ENCODE measurements at places on chromosomes 3 and 15.

GRCh38 chr3:50140990-50141389 lies 14.1 kb upstream of the SEMA3F start:
- no peak for DNase-seq

DNA sequence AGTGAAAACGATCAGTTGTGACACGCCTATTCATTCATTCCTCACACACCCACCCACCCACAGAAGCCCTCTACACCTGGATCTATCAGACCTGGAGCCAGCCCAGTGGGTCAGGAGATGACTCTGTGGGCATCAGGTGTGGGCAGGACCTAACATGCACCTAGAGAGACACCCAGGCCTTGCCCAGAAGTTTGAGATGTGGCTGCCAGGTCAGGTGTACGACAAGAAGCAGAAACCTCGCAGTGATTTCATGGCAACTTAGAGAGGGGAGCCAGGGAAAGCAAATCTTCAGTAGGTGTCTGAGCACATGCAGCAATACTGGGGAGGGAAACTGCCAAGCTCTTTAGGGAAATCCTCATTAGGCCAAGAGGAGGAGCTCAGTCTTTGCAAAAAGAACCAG lies 264.7 kb upstream of the ROPN1 start:
- DNase-seq: no peak

- no peak for DNase-seq
Observed at GRCh38 chr3:122681974-122682409, 1.4 kb downstream of the PARP14 start.

GRCh38 chr3:2656806-2657777 lies 453.1 kb downstream of the IL5RA start:
- DNase-seq: no peak
